ENCODE measurements at places on chromosomes 4 and X.

DNA sequence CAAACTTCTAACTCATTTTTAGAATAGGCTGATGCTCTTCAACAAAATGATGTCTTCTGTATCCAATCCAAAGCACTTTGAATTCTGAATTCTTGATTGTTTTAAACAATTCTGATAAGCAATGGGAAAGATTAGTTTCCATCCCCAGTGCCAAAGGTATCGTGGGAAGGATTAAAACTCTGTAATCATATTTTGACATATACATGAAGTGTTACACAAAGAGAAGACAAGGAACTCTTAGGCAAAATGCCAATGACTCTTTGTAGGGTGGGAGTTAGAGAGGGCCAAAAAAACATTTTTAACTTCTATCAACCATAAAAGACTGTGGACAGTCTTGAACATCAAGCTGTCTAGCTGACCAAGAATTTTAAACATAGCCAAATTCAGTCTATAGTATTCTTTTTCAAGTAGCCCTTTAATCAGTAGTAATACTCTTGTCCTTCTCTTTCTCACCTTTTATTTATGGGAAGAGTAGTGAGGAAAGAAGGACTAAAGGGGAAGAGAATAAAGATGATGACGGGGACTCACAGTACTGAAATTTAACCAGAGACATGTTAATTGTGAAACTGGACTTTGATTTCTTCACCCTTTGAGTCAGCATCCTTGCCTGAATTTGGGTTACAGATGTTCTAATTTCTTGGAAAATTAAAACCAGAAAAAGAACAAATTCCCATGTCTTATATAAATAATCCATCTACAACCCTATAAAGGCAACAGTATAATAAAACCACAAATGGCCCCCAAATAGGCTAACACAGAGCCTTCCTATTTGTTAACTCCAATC lies 51.8 kb upstream of the VEGFD start:
- no peak for DNase-seq

DNA sequence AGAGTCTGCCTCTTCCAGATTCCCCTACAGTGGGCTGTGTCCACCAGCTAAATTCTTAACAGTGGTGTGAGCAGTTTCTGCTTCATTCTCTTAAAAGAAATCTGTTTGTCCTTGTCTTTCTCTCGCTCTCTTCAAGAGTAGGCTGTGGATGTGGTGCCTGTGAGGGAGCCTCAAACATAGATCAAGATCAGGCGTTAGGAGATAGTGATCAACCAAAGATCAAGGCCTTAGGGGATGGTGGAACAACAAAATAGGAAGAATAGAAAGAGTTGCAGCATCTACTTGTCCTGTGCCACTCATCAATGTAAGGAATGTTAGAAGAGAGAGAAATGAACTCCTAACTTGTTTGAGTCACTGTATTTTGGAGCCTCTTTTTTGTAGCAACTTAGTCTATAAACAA lies 144.2 kb downstream of the AASDH start:
- no peak for DNase-seq

GRCh38 chr4:23814996-23815660 lies 74.7 kb downstream of the PPARGC1A start:
- DNase-seq = peak; percentile 14

GRCh38 chr4:101961144-101961543 lies 170.6 kb downstream of the BANK1 start:
- DNase-seq = no peak

DNA sequence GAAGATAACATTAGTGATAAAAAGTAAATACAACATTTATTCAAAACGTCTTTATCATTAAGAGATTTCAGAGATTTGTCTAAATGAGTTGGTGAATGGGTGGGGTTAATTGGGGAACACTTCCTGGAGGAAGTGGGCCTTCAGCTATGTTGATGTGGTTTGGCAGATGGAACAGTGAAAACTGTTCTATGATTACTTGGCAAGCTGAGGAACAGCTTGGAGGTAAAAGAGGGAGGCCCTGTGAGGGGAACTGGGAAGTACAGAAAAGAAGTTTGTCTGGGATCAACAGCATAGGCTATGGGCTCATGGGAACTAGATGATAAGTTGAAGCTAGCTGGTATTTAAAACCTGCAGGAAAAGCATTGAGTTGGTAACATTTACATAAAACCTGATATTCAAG lies 26.0 kb downstream of the OCRL start:
- no peak for DNase-seq

DNA sequence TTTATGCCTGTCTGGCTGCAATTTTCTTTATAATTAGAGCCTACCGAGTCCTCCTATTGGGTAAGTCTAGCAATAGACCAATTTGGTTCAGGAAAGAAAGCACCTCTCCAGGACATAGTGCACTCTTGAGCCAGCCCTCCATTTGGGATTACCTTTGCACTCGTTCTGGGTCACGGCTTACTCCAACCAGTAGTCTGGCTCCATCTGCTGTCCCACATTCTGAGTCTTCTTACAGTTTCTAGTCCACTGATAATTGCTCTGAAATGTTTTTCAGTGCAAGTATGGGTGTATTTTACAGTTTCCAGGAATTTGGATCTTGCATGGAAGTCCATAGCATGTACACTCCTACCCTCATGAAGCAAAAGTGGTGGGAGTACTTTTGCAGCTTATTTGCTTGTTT lies 34.8 kb upstream of the USP51 start:
- no peak for DNase-seq

DNA sequence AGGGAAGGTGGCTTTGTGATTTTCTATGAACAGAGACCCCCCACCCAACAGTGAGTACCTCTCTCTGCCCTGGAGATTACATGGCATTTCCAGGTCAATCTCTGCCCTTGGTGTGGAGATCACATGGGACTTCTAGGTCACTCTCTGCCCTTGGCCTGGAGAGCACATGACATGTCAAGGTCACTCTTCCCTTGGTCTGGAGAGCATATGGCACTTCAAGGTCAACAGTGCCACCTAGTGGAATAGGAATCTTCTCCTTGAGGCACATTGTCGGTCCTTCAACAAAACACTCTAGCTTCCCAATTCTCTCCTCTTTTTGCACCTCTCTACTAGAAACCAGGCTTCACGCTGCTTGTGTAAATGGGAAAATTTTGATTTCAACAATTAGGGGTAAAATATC lies 66.2 kb upstream of the TACR3 start:
- peak; percentile 12 for DNase-seq

DNA sequence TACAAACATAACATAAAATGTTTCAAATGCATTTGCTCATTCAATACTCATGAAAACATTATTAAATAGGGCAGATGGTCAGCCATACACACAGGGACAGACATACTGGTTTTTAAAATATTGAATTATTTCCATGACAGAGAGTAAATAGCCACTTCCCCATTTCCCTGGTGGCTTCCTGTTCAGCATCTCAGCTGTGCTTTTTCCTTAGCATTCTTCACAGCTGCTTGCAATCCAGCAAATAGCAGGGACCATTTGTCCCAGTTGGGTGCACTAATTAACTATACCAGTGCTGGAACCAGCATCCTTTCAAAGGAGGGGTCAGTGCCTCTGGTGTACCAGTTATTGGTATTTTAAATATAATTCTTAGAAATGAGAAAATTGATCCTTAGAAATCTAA lies 964.7 kb downstream of the RAB28 start:
- DNase-seq = no peak

GRCh38 chr4:24975510-24975909 lies 55.2 kb downstream of the LGI2 start:
- no peak for DNase-seq

DNA sequence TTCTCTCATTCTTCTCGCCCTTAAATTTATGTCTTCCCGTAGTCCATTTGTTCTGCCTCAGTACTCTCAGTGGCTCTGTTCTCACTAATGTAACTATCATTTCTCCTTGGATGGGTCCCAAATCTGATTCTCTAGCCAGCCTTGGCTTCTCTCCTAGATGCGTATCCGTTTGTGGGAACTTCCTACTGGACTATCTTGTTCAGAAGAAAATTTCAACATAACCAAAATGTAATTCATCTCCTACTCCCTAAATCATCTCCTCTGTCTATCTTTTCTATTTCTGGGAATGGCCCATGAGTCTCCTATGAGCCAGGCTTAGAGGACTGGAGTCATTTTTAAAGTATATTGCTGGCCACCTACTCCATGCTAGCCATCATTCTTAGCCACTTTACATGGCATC lies 4.4 kb upstream of the C4orf36 start:
- no peak for DNase-seq

GRCh38 chr4:27055221-27055760 lies 194.7 kb downstream of the STIM2 start:
- no peak for DNase-seq

GRCh38 chrX:155070038-155070437 lies 898 bp downstream of the CMC4 start:
- no peak for DNase-seq

- DNase-seq = peak; percentile 35
Observed at GRCh38 chrX:109774706-109775105, 41.6 kb upstream of the ACSL4 start.

- no peak for DNase-seq
Observed at GRCh38 chr4:30330894-30331652, 389.1 kb upstream of the PCDH7 start.

DNA sequence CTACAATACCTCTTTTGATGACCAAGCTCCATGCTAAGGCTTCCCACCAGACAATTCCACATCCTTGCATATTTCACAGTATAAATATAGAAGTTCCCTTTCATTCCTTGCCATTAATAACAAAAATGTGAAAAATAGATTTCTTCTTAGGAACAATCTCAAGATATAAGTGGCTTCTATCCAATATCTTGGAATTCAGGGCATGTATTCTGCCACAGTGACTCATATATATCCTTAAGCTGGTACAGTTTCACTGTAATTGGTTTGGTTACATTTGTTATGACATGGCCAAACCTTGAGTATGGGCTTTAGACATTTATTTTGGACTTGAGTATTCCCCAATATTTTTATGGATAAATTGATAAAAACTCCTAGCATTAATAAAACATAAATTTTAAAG lies 181.7 kb upstream of the DDX53 start:
- DNase-seq = no peak

GRCh38 chrX:1885116-1885515 lies 270.3 kb downstream of the ASMT start:
- no peak for DNase-seq

GRCh38 chrX:19639056-19639455 lies 123.7 kb upstream of the MAP3K15 start:
- DNase-seq = no peak

- no peak for DNase-seq
Observed at GRCh38 chrX:134365904-134366303, 94.1 kb upstream of the HPRT1 start.

- no peak for DNase-seq
Observed at GRCh38 chr4:128635955-128636560, 173.4 kb upstream of the JADE1 start.

GRCh38 chr4:56958111-56958517 lies 19.3 kb downstream of the NOA1 start:
- no peak for DNase-seq

DNA sequence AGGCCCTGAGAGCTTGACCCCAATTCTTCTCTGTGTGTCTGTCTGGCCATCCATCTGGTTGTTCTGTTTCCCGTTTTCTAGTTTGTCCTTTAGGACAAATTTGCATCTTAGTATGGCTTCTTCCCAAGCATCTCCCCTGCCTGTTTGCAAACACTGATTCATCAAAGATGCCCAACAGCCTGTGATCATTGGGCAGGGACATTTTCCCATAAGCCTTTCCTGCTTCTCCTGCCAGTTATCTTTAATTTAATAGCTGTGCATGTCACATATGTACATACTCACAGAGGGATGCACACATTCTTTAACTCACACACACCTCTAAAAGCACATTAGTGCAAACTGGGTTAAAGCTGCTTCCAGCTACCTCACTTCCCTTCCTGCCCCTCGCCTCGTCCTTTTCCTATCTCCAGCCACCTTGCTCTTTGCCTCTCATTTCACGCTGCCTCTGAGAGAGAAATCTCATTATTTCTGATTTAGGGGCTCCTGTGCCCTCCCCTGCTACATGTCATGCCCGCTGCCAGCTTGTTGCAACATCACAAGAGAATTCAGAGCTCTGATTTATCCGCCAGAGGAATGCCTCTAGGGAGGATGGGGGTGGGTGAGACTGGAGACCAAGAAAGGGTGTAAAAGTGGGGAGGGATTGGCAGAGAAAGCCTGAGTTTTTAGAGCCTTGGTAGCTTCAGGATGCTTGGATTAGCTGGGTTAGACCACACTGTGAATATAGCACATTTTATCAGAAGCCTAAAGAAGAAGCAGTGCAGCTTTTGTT lies 100.6 kb downstream of the NHS start:
- DNase-seq = no peak

GRCh38 chrX:9873952-9874351 lies 87.7 kb downstream of the SHROOM2 start:
- no peak for DNase-seq

- DNase-seq = no peak
Observed at GRCh38 chr4:171644430-171645057, 168.7 kb upstream of the GALNTL6 start.

GRCh38 chr4:176054942-176055341 lies 10.7 kb upstream of the WDR17 start:
- DNase-seq = no peak

DNA sequence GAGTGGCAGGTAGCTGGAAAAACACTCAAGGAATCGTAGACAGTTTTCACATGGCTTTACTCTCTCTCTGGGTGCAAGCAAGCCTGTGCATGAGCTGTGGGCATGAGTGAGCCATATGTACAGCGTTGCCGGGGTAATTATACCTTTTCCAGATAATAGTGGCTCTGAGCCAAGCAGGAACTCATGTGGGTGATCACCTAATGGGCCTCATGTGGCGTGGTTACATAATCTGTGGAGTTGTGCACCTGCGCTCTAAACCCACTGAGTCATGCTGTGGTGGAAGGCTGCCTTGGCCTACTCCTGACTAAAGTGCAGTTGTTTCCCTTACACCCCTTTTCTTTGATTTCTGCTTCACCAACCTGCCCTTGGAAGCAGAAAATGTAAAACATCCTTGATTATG lies 1564.5 kb upstream of the PCDH10 start:
- no peak for DNase-seq

GRCh38 chrX:153900831-153901752 lies 3.4 kb upstream of the AVPR2 start:
- peak; percentile 81 for DNase-seq

DNA sequence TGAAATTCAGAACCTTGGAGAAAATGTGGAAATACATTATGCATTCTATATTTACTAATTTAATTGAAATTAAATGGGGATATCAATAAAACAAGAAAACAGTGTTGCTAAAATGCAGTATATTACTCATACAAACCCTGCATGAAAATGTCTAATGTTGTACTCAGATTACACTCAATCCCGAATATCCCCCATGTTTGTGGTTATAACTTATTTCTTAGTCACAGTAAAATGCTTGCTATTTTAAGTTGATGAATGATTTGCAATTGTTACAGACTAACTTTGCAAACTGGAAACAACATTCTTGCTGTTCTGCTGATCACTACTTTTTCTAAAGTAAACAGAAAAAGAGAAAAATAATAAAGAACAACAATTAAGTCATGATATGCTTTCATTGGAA lies 33.1 kb upstream of the ANXA10 start:
- DNase-seq = no peak

DNA sequence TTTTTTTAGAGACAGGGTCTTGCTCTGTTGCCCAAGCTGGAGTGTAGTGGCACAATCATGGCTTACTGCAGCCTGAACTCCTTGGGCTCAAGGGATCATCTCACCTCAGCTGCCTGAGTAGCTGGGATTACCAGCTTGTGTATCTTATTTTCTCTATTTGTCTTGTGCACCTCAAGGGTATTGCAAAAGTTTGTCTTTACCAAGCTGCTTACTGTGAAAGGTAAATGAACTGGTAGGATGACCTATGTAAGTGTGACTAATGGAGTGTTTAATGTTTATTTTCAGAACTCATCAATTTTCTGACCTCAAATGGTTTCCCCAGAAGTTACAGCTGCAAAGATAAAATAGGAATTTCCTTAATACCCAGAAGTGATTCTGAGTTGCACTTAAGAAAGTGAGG lies 5.3 kb upstream of the FGA start:
- DNase-seq = peak; percentile 52

- DNase-seq = no peak
Observed at GRCh38 chr4:168309781-168310180, 8.8 kb downstream of the DDX60 start.

Data from Caki2 (cell line).